NCI-H2029 (cell line): ENCODE measurements at places on chromosomes 1 and 21.
A peak's percentile ranks its signal among the peaks of the same experiment; 100 is the strongest.

- DNase-seq, result no peak
These were observed 37.6 kb downstream of the PUM1 start for GRCh38 chr1:31027693-31028526.

DNA sequence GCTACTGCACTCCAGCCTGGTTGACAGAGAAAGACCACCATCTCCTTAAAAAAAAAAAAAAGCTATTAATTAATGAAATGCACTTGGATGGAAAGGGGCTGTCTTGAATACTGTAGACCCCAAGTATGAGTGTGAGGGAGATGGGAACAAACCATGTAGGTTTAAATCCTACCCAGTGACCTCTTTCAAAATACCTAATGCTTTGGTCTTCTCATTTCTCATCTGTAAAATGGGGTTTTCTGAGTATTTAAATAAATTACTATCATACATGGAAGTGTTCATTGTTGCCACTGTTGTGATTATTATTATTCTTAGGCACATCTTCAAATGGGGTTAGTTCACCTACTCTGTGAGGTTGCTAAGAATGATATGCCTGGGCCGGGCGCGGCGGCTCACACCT lies 17.1 kb upstream of the FUCA1 start:
- no peak for DNase-seq

- DNase-seq, result no peak
These were observed 10.5 kb upstream of the LELP1 start for GRCh38 chr1:153192697-153193096.

- DNase-seq, result no peak
These were observed 7.6 kb downstream of the PERM1 start for GRCh38 chr1:974293-974640.

GRCh38 chr1:27544834-27545233 lies 54.9 kb upstream of the WASF2 start:
- DNase-seq, result no peak

- no peak for DNase-seq
These were observed 98.7 kb upstream of the C8B start for GRCh38 chr1:57064379-57065140.

- DNase-seq, result no peak
These were observed 2.0 kb downstream of the ADAMTSL4 start for GRCh38 chr1:150551051-150551783.

DNA sequence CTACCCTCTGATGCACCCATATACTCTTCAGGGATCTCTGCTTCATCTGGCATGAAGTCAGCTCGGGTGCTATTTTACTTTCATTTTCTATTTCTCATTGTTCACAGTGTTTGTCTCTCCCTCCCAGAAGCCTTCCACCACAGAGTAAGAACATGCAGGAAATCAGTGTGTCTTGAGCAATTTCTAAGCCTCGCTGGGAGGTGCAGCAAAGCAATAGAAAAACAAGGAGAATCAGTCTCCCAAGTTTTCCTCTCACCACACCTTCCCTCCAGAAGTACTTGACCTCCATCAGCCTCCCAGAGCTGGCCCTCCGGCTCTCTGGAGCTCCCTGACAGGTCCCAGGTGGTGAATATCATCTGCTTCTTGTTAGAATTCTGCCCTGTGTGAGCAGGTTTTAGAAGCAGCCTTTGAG lies 594.7 kb upstream of the CAMK1G start:
- peak; percentile 42 for DNase-seq

- no peak for DNase-seq
These were observed 2.8 kb upstream of the FAM131C start for GRCh38 chr1:16076031-16076864.
